ENCODE measurements at places on chromosomes 12 and 14.

GRCh38 chr12:96864335-96864734 lies 42.7 kb upstream of the NEDD1 start:
- DNase-seq = no peak

DNA sequence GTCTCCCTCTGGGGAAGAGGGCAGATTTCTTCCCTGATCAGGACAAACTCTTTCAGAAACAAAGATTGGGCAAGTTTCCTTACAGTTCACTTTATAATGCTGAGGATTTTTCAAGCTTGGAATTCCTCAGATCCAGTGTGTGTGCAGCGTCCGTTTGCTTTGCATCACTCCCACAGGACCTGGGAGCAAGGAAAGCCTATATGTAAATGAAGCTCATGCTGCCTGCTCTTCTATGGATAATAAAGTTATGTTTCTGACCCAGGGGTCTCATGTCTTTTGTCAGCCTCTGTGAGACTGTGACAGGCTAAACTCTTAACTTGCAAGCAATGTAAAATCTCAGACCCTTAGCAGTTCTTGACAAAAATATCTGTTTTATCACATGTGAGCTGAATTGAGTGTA lies 41.6 kb downstream of the TRHDE start:
- no peak for DNase-seq

GRCh38 chr14:68308726-68309520 lies 483.9 kb downstream of the ZFP36L1 start:
- no peak for DNase-seq

- DNase-seq = no peak
Observed at GRCh38 chr14:71799841-71800240, 132.4 kb upstream of the RGS6 start.

- no peak for DNase-seq
Observed at GRCh38 chr14:66619952-66620351, 112.0 kb downstream of the GPHN start.

DNA sequence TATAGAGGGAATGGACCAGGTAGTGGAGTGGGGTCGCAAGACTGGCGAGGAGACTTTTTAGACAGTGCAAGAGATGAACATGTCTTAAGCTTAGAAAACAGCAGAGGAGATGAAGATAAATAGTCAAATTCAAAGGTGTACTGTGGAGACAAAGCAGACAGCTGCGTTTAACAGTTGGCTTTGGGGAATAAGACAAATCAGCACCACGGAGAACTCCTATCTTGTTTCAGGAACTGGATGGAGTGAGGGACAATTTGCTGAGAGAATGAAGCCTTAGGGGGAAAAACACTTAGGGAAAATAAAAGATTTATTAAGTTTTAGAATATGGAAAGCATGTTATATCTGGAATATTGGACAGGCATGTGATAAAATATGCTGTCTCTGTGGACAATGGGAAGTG lies 458.8 kb downstream of the GLT1D1 start:
- no peak for DNase-seq

GRCh38 chr12:39252628-39253027 lies 190.3 kb downstream of the KIF21A start:
- no peak for DNase-seq

DNA sequence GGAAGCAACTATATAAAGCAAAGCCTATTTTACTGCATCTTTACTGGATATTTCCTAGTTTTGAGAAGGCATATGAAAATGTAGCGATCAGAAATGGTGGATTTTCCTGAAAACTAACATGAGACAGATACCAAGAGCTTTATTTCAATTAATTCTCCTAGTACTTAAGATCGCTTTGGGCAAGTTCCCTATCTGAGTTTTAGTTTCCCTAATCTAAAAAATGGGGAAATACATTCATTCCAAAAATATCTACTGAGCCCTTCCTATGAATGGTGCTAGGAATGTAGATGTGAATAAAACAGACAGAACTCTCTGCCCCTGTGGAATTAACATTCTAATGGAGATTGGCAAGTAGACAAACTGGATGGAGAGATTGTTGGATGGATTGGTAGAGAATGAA lies 8.4 kb downstream of the CATSPERB start:
- no peak for DNase-seq

GRCh38 chr14:93962701-93963601 lies 13.4 kb downstream of the ASB2 start:
- no peak for DNase-seq

DNA sequence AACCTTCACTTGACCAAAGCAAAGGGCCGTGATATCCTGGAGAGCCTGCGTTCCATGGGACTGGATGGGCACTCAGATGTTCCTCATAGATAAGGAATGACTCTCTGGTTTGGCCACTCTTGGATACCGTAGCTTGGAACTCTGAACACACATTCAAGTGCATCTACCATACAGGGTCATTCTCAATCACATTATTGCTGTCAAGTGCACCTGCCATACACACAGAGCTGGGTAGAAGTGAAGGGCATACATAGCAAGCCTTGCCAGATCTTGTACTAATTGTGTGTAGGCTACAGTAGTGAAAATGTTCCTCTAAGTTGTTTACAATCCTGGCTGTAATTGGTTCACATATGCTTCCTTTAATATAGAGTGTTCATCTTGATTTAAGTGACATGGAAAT lies 58.3 kb downstream of the PELI2 start:
- no peak for DNase-seq

DNA sequence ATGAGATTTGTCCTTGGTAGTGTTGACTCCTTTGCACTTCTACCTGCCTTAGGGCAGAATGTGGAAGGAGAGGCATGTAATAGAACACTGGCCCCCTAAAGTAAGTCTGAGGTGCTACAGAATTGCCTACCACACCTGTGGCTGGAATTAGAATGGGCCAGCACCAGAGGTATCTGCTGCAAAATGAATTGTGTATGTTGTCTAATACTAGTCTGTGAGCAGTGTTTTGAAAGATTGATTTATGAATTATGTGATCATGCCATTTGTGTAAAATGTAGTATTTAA lies 5.7 kb upstream of the STYX start:
- DNase-seq = no peak

- DNase-seq = no peak
Observed at GRCh38 chr12:31594681-31595080, 3.7 kb upstream of the DENND5B start.

DNA sequence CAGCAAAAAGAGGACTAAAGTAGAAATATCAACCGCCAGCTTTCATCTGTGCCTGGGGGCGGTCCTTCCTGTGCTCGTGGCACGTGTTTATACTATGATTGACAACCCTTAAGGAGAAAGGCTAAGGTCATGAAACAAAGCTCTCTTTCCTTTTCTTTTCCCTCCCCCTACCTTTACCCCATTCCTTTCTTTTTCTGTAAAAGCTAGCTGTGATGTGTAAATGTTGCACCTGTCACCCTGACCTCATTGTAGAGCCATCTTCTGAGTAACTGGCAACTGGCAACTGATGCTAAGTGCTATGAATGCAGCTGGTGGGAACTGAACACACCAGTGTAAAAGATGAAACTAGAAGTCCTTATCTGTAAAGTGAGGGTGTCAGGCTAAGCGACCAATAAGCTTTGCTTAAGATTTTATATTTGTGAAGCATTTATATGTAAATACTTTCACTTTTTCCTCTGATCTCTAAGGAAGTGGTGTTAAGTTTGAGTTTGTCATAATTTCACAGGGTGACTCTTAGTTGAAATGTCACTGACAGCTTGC lies 102.8 kb upstream of the BCAT1 start:
- DNase-seq = no peak

DNA sequence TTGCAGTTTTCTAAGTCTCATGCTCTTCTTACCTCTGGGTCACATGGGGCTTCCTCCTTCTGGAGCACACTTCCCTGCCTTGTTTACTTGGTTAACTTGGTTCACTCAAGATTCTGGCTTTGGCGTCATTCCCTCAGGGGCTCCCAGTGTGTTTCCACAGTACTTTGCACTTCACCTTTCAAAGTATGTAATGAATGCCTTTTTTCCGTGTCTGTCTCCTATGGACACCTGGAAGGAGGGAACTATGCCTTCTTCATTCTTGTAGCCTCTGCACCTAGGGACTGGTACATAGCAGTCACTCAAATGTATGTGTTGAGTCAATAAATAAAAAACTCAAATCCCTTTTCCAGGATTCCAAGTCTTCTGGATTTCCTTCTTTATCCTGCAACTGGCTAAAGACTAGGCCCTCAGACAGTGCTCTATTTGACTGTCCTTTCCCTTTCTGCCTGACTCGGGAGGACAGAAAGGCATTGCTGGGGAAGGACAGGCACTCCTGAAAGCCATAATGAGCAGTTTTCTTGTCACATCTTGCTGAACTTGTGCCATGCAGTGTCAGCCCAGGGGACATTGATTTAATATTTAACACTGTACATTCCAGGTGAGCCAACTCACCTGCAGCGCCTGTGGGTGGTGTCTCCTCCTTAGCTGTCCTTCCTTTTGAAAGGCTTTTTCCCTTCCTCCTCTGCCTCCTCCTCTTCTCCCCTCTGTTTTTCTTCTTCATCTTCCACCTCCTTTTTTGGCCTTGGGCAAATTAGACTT lies 12.8 kb downstream of the MYRFL start:
- DNase-seq = no peak

- no peak for DNase-seq
Observed at GRCh38 chr12:112239020-112239419, 113.7 kb downstream of the TRAFD1 start.

Data from coronary artery (tissue), 2 donors.